Ecto neural progenitor cell (in vitro differentiated cells): ENCODE measurements at places on chromosomes 5 and 9.
A peak's percentile ranks its signal among the peaks of the same experiment; 100 is the strongest.

DNA sequence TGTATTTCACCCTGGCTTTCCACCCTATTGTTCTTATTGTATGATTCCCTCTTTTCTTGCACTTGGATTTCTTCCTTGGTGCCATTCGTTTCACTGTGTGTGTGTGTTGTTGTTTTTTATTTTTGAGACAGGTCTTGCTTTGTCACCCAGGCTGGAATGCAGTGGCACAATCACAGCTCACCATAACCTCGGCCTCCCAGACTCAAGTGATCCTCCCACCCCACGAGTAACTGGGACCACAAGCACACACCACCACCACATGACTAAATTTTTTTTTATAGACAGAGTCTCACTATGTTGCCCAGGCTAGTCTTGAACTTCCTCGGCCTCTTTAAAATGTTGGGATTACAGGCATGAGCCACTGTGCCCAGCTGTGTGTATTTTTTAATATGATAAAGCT is 72.0 kb downstream of the MLLT3 start:
- no peak for DNase-seq

GRCh38 chr9:134318481-134318891 is 7.8 kb upstream of the RXRA start:
- DNase-seq = no peak

- DNase-seq = peak; percentile 58
Measured at GRCh38 chr9:137294681-137295237, 7.3 kb downstream of the NRARP start.

- DNase-seq = no peak
Measured at GRCh38 chr9:125227761-125228160, 13.4 kb downstream of the HSPA5 start.

GRCh38 chr9:38405785-38406184 is 13.3 kb downstream of the ALDH1B1 start:
- no peak for DNase-seq

- no peak for DNase-seq
Measured at GRCh38 chr9:21902136-21902535, 92.1 kb downstream of the CDKN2A start.

- DNase-seq = no peak
Measured at GRCh38 chr5:26582350-26583045, 455.9 kb downstream of the CDH9 start.

DNA sequence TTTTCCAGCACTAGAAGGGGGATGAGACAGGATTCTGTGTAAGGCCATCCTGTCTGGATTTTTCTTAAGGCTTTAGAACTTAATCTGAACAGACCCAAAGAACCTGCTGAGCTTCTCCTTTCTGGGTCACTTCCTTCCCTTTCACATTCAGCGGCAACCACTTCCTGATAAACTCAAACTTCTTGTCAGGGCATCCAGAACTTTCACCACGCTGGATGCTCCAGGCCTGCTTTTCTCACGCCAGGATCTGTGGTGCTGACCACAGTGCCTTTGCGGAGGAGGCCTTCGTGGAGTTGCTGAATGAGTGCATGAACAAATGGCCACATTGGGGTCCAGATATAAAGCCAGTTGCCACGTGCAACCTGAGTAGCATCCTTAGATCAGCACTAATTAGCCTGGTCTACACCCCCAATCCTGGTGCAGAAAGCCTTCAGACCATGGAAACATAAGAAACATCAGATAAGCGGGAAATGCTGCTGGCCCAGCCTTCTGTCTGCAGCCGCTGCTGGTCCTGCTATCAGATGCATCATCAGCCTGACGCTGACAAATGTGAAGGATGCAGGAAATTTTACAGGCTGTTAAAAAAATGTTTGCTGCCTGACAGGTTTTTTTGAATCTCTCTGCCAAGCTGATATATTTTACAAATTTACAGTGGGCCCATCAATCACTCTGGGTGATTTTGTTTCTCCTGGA is 75.3 kb upstream of the BARHL1 start:
- DNase-seq = no peak

DNA sequence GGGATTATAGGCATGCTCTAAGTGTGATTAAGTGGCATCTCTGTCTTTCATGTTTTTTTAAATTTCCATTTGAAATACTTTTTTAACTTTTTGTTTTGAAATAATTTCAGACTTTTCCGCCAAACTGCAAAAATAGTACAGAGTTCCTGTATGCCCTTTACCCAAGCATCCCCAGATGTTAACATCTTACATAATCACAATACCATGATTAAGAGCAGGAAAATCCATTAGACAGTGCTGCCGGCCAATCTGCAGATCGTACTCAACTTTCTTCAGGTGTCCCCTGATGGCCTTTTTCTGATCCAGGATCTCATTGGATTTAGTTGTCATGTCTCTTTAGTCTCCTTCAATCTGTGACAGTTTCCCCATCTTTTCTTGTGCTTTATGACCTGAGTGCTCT is 49.0 kb downstream of the ERGIC1 start:
- no peak for DNase-seq

GRCh38 chr5:5792106-5792505 is 369.6 kb downstream of the ICE1 start:
- no peak for DNase-seq

GRCh38 chr5:139482050-139482889 is at the start of gene STING1:
Gene STING1 (minus strand): TSS chr5:139482758. CDS start chr5:139481704, 1,054 bp downstream.
- DNase-seq = no peak

DNA sequence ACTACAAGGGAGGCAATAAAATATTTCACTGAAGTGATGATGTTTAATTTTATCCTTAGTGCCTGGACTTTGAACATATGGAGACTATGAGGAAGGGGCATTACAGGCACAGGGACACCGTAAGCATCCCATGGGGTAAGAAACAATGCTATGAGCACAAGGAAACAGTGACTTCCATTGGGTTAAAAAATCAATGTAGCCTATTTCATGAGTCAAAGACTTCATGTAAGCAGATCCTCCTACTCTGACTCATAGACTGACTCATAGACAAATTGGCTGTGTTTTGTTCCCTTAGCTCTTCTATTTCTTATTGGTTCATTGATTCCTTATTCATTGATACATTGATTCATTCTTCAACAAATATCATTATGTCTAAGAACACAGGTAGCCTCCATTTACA is 351.0 kb downstream of the PRELID2 start:
- DNase-seq = no peak

DNA sequence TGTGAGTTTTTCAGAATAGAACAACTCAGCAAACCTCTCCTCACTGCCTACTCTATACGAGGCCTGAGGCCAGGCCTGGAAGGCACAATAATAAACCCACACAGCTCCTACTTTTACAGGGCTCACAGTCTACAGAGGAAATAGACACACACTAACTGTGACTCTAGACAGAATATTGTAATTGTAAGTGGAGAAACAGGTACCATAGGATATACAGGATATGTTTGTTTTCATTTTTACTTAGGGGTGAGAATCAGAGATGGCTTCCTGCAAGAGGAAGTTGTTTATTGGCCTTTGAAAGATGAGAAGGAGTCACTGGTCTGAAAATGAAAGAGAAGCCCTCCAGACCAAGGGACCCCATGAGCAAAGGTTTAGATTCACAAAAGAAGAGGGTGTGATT is 35.8 kb upstream of the TGFBR1 start:
- no peak for DNase-seq

- DNase-seq = no peak
Measured at GRCh38 chr9:125896964-125897363, 149.8 kb downstream of the PBX3 start.

DNA sequence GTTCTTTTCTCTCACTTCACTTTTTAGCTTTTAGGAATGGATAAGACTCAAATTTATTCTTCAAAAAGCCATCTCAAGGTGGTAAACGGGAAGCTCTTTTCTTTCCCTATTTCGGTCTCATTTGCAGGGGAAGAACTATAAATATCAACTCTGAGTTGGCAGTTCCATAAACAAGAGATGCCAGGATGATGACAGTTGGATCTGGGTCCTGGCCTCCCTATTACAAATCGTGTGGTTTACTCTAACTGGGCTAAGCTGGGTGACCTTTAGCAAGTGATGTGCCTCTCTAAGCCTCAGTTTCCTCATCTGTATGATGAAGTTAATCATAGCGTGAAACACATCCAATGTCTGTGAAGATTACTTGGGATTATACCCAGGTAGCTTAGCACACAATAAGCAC is 44.2 kb downstream of the TLE4 start:
- DNase-seq = no peak

DNA sequence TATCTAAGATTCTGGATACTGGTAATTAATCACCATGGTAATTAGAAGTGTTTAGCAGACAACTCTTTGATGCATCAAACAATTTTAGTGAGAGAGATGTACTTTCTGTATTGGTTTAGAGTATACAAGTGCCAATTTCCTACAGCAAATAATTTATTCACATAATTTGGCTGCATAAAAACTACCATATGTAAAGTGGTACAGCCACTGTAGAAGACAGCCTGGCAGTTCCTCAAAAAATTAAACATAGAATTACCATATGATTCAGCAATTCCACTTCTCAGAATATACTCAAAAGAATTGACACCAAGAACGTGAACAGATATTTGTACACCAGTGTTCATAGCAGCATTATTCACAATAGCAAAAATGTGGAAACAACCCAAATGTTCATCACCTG is 36.2 kb downstream of the PHAX start:
- no peak for DNase-seq

GRCh38 chr5:66602621-66603020 is 6.4 kb downstream of the MAST4 start:
- DNase-seq = no peak

DNA sequence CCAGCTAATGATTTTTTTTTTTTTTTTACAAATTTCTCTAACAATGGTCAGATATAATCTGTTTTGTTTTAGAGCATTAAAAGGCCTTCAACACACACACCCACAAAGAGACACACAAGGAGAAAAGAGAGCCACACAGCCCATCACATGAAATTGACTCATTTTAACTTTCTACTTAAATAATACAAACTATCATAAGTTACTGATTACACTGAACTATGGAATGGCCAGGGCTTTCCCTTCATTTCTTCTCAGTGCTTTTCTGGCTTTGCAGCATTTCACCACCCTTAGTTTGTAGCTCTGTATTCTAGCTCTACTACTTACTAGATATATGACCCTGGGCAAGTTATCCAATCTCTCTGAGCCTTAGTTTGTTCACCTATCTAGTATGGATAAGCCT is 13.2 kb downstream of the REEP5 start:
- no peak for DNase-seq

GRCh38 chr5:180179442-180180420 is 29.3 kb downstream of the RASGEF1C start:
- no peak for DNase-seq

DNA sequence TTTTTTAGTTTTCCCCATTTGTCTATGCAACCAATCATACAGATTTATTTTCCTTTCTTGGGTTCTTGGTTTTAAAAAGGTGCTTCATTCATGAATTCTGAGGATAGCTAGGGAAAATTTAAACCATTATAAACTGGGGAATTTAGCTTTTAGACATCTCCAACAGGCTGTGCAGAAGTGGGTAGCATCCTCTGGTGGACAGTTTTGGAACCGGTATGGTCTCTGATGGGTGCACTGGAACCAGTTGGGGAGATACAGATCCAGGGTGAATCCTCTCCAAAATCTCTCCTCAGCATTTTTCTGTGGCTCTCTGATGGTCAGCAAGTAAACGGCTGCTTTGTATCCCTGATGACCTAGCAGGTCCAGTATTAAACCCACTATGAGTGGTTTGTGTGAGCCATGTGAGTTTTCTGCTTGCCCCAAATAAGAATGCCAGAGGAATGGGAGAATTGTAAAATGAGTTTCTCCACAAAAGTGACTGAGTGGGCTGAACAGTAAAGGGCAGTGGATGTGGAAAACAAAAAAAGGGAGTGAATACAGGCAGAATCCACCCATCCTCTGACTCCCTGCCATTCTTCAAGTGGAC is 9.1 kb upstream of the DNAJC25 start:
- no peak for DNase-seq

DNA sequence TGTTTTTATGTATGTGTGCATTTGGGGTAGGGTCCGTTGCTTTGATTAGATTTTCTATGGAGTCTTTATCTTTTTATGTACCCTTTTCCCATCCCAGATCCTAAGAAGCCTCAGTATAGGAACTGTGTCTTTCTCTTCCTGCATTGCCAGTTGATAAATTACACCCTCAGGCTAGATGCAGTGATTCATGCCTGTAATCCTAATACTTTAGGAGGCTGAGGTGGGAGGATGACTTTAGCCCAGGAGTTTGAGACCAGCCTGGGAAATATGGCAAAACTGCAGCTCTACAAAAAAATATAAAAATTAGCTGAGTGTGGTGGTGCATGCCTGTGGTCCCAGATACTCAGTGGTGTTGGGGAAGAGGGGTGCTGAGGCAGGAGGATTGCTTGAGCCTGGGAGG is 40.2 kb downstream of the NLN start:
- no peak for DNase-seq

DNA sequence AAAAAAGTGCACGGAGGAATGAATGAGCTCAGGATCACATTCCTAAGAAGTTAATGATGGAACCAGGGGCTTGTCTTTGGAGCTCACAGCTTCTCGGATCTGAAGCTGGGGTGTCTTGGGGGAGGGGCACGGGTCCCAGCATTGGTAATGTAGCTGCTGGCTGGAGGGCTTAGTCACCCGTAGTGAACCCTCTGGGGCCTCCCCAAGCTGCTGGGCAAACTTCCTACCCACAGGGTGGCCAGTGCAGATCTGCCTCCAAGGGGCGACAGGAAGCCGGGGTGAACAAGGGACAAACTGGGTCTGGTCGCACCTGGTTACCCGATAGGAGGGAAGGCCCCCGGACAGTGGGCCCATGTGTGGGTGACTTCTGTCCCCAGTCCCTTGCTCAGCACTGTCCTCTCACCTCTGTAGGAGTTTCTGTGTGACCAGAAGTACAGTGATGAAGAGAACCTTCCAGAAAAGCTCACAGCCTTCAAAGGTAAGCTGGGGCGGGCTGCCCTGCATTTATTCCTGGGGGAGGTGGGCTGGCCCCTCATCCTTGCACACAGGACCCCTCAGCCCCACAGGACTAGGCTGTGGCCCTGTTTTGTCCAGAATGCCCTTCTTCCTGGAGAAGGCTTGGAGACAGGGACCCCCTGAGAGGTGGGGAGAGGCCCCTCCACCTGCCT is 14.1 kb upstream of the NUP214 start:
- no peak for DNase-seq

GRCh38 chr5:142382186-142382585 is 57.4 kb upstream of the SPRY4 start:
- no peak for DNase-seq

GRCh38 chr9:107153336-107153735 is 129.7 kb upstream of the RAD23B start:
- DNase-seq = no peak

GRCh38 chr5:160082614-160083500 is 36.4 kb downstream of the PWWP2A start:
- DNase-seq = no peak

- DNase-seq = no peak
Measured at GRCh38 chr9:4662989-4663792, 1.1 kb downstream of the PLPP6 start.

- no peak for DNase-seq
Measured at GRCh38 chr5:30747412-30747811, 446.1 kb upstream of the CDH6 start.

DNA sequence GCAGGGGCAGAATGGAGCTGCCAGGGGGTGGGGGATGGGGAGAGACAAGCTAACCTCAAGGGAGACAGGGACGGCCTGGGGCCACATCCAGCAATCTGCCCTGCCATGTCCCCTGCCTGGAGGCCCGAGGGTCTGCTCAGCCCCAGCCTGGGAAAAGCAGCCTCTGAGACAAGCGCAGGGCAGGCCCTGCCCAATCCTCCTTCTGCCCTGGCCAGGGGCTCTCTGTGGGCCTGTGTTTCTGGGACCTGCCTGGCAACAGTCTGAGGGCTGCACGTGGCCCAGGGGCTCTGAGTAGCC is 13.9 kb upstream of the QSOX2 start:
- no peak for DNase-seq

- no peak for DNase-seq
Measured at GRCh38 chr5:147051193-147051592, 172.6 kb upstream of the PPP2R2B start.

- no peak for DNase-seq
Measured at GRCh38 chr9:98249771-98250170, 5.7 kb downstream of the TBC1D2 start.
